ENCODE measurements at places on chromosomes 7 and 10.
A peak's percentile ranks its signal among the peaks of the same experiment; 100 is the strongest.

- no peak for DNase-seq
Observed at GRCh38 chr10:108544500-108545120, 1378.7 kb downstream of the XPNPEP1 start.

DNA sequence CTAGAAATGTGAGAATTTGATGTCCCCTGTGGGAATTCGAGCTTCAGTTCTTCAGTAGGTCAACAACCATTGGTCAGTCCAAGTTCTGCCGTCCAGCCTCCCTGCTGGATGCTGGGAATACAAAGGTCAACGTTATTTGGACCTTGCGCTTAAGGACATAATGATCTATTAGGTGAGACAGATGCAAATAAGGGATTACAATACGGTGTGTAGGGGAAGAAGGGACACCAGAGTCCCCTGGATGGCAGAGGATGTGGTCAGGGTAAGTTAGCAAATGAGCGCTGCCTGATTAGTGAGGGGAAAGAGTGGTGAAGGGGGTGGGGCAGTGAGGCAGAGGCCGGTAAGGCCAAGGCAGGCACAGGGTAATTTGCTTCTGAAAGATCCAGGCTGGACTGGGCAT lies 16.2 kb downstream of the CCNY start:
- no peak for DNase-seq

GRCh38 chr10:3222626-3223025 lies 50.0 kb upstream of the PITRM1 start:
- no peak for DNase-seq

GRCh38 chr10:132271458-132272230 lies 36.1 kb downstream of the STK32C start:
- DNase-seq, result no peak

GRCh38 chr7:147639037-147639436 lies 951.5 kb upstream of the C7orf33 start:
- no peak for DNase-seq

- peak; percentile 14 for DNase-seq
Observed at GRCh38 chr7:83976302-83976701, 218.3 kb downstream of the SEMA3A start.

- no peak for DNase-seq
Observed at GRCh38 chr10:121194696-121195523, 343.7 kb downstream of the WDR11 start.

DNA sequence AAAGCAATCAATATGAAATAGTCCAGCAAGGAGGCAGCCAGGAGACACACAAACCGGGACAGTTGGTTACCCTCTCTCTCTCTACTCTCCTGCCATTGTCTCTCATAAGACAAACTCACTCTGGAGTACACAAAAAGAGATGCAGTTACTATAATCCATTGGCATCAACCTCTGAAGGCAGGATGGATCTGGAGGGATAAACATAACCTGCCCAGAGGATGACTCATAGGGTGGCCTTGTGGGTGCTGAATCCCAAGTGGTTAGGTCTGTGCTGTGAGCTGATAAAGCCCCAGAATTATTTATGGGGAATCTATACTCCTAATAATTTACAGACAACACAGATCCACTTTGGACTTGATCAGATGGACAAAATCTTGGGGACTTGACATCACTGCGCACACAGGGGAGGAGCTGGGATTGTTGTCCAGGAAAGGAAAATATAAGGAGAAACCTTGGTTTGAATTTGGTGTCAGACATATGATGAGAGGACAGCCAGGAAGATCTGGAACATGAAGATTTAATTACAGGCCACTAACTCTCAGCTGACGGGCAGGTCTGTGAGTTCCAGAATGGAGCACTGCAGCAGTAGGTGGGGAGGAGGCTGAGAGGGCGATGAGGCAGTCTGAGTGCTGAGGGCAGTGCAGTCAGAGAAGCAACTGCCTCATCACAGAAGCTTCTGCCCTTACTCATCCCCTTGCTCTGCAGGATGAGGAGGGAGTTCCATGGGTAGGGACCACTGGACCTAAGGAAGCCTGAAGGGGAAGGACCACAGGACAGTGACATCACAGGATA lies 113.9 kb upstream of the PRSS58 start:
- no peak for DNase-seq

DNA sequence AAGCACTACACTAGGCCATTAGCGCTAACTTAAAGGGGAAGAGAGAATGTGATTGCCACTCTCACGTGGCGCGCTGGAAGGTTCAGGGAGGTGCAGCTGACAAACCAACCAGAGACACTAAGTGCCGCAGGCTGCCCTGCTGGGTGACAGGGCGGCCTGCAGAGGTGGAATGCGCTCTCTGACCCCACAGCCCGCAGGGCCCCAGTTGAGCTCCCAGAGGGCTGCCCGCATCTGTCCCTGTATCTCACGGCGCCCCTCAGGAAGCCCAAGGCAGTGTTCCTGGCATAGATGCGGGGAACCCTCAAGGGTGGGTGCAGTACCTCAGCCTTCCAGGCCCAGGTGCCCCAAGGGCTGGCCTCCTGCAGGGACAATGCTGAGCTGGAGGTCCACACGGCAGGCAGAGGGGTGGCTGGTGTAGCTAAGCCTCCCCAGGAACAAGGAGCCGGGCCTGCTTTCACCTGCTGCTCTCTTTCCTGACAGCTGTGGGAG lies 66.6 kb downstream of the CALML3 start:
- no peak for DNase-seq

GRCh38 chr7:78716876-78717275 lies 736.6 kb downstream of the MAGI2 start:
- DNase-seq, result no peak

GRCh38 chr10:102678842-102679289 lies 34.6 kb downstream of the TRIM8 start:
- no peak for DNase-seq

GRCh38 chr7:128076796-128077271 lies 45.6 kb upstream of the LRRC4 start:
- no peak for DNase-seq

DNA sequence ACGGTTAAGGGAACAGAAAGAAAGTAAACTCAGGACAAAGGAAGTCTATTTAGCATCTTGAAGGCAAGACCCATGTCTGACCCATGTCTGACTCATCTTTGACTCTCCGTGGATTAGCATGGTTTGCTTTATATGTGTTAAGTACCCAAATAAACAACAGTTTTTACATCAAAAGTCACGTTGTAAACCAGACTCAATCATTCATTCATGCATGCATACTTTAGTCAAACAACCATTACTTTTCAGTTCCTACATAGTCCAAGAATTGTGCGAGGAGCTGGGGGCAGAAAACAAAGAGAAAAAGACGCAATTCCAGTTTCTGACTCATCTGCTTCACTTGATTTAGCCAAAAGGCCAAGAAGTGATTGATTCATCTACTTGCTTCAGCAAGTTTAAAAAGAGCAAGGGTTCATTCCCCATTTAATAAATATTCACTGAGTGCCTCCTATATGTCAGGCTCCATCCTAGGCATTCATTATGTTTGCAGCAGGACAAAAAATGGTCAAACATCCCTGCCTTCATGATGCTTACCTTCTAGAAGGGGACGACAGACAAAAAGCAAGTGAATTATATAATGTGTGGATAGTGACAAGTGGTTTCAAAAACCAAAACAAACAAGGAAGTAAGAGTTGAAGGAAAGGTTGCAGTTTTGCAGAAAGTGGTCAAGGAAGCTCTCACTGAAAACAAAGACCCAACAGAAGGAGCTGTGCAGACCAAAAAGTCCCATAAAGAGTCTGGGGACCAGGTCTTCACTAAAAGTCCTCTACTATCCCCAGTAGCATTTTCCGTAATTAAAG lies 116.2 kb downstream of the FAM107B start:
- no peak for DNase-seq

DNA sequence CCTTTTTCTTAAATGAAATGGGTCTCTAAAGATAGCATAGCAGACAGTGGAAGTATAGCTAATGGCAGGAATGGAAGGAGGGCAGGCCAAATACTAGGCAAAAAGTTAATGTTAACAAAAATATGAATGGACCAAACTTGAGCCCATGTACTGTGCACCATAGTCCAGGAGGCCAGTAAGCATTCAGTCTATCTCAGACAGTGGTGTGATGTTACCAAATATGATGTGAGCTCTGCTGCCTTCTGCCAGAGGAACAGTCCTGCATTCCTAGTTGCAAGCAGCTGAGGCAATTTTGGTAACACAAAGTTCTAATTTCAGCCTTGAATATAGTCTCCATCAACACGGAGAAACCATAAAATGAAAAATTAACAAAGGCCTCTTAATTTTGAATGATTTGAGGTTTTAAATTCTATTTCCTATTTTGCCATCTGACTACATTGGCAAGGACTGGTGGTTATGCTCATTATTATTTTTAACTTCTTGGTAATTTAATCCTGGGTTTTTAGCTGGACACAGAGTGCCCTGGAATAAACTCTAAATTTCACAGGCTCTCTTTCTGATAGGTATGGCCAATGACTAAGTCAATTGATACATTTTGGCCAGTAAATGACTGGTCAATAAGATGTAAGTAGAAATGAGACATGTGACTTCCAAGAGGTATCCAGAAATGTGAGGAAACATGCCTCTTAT lies 317.0 kb upstream of the MYO3A start:
- DNase-seq, result no peak

DNA sequence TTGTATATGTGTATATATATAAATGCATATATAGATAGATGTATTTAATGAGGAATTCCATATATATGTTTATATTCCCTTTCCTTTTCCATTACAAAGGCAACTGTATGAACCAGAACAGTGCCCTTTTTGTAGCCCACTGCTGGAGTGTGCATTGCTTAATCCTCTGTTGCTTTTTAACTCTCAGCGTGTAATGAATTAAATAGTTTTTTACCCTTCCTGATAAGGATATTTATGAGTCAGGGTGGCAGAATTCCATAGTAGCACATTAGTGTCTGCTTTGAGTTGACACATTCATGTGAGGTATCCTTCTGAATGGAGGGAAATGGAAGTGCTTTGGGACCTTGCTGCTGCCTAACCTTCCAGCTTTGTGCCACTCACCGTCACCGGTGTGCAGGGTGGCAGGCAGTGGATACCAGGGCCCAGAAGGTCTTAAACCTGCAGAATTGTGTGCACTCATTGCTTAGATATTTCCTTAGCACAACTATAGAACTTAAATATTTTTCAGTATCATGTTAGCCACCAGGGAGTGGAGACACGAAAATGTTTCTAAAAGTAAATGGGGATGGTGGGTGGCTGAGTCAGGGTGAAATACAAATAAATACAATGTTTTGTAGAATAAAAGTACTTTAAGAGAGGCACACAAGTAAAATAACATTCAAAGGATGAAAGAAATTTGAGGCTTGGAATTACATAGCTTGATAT lies 117.9 kb downstream of the SND1 start:
- DNase-seq, result no peak

DNA sequence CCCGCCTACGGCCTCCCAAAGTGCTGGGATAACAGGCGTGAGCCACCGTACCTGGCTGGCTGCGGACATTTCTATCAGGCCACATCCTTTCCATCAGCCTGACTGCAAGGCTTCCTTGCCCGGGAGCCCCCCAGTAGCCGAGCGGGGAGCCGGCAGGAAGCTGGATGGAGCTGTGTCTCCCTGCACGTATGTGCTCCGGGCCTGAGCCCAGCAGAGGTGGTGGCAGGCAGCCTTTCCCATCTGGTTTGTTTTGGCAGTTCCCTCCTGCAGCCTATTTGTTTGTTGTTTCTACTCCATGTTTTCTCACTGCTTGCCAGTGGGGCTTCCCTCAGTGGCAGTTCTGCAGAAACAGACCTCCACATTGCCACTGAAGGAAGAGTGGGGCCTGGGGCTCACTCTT lies 5.4 kb downstream of the POP7 start:
- DNase-seq, result no peak

GRCh38 chr10:35368485-35369048 lies 32.3 kb downstream of the CCNY start:
- DNase-seq, result no peak

GRCh38 chr7:767941-768731 lies 41.1 kb upstream of the PRKAR1B start:
- peak; percentile 73 for DNase-seq

Data from frontal cortex (tissue), 4 donors.